Stimulated activated CD4-positive, alpha-beta T cell treated with anti-CD3 and anti-CD28 coated beads, TNF-alpha, amount 100 ng/mL, for 4 hours (primary cell): ENCODE measurements at places on chromosomes 12 and 14.

GRCh38 chr14:99779751-99780150 lies 13.5 kb upstream of the EML1 start:
- DNase-seq, result no peak

DNA sequence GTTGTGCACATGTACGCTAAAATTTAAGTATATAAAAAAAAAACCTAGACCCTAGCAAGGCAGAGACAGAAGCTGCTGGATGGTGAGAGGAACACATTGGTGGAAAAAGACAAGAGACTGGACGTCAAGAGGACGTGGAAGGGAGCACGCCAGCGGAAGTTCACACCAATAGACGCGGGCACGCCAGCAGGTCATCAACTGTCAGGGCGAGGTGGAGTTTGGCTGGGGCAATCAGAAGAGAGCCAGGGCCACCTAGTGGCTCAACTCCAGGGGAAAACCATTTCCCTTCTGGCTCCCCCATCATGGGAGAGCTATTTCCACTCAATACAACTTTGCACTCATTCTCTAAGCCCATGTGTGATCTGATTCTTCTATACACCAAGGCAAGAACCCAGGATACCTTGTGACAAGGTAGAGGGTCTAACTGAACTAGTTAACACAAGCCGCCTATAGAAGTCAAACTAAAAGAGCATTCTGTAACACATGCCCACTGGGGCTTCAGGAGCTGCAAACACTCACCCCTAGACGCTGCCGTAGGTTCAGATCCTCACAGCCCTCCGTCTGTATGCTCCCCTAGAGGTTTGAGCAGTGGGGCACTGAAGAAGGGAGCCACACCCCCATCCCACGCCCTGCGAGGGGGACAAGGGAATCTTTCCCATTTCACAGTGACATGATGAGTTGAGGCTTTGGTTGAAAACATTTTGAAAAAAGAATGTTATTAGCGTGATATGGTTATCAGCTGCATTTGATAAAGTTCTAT lies 702.7 kb downstream of the TMTC2 start:
- DNase-seq, result no peak

- peak; percentile 38 for DNase-seq
These were observed at the start of gene DGLUCY for GRCh38 chr14:91113829-91114078. DGLUCY (plus strand) TSS chr14:91114073; CDS start chr14:91160295, 46,222 bp downstream.

DNA sequence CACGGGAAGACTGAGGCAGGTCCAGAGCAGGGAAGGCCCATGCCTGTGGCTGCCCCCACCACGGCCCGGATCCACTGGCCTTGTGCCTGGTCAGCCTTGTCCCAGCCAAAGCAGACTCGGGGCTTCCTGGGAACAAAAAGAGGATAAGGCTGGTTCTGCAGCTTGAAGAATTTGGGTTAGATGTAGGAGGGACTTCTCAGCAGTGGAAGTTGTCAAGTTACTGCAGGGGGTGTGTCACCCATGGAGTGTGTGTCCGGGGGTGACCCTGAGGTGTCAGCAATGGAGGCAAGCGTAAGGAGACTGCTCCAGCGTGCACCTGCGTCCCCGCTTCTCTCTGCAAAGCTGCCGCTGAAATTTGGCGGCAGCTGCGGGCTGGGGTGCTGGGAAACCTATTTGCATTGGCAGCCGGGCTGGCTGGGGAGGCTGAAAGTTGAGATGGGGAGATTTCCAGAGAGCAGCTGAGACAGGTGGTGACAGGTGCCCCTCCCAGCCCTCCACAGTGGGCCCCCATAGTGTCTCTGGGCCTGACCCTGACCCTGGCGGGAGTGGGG lies 12.5 kb upstream of the TNFAIP2 start:
- no peak for DNase-seq

DNA sequence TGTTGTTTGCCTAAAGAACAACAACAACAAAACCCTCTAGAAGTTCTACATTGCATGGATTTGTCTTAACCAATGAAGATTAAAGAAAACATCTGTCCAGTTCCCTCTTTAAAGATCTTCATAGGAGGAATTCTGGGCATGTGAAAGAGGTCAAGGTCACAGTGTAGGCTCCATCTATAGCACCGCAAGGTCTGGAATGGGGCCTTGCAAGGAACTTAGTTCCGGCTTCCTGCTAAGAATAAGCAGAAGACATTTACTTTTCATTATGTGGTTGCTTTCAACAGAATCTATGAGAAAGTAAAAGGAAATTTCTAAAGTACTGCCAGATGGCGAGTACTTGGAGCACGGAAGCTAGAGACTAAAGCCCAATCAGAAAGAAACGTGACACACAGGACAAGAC lies 57.2 kb upstream of the GNPNAT1 start:
- no peak for DNase-seq

GRCh38 chr12:84807249-84807648 lies 105.3 kb downstream of the SLC6A15 start:
- no peak for DNase-seq

DNA sequence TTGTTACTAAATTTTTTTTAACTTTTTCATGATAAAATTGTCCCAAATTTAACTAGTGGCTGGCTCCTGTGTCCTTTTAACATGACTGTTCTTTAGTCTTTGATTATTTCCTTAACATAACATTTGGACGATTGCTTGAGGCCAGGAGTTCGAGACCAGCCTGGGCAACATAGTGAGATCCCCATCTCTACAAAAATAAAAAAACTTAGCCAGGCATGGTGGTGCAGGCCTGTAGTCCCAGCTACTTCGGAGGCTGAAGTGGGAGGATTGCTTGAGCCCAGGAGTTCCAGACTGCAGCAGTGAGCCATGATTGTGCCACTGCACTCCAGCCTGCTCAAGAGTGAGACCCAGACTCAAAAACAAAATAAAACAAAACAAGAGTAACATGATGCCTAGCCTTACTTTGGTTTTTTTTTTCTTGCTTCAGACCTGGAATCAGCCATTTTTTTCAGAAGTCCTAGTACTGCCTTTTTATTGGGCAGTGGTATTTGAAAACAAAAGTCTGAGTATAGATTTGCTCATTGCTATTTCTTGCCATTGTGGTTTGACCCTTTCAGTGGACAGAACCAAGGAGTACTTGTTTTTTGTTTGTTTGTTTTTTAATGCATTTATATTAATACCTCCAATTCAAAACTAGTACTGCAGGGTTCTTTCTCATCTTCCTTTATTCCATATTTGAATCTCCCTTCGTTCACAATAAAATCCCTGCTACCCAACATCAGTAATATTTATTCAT lies 4.8 kb downstream of the TOGARAM1 start:
- no peak for DNase-seq

DNA sequence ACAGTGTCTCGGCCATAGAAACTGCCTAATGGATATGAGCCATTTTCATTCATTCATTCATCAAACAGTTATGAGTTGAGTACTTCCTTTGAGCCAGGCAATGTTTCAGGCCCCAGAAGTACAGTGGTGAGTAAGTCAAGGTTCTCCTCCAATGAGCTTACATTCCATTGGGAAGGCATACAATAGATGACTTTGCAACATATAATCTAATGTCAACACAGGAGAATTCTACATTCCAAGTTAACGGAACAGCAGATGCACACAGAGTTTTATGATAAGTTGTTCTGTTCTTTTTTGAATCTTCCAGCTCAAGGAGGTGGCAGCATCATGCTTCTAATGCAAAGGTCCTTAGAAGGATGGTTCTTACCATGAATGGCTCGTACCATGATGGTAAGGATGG lies 3.2 kb upstream of the RFC5 start:
- DNase-seq, result no peak

DNA sequence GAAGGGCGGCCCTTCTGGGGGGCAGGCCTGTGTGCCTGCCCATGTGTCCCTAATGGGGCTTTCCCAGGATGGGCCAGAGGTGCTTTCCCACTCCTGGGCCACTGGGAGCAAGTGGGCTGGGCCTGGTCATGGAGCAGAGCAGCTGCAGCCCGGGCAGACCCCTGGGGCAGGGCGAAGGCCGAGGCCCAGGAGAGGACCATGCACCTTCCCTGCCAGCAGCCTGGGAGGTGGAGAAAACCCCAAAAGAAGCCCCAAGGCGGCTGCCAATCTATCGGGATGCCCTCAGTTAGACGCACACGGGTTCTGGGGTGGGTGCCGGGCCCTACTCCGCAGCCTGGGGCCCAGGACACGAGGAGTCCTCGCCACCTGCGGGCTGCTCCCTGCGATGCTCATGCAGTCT lies 16.1 kb upstream of the CRIP2 start:
- no peak for DNase-seq

DNA sequence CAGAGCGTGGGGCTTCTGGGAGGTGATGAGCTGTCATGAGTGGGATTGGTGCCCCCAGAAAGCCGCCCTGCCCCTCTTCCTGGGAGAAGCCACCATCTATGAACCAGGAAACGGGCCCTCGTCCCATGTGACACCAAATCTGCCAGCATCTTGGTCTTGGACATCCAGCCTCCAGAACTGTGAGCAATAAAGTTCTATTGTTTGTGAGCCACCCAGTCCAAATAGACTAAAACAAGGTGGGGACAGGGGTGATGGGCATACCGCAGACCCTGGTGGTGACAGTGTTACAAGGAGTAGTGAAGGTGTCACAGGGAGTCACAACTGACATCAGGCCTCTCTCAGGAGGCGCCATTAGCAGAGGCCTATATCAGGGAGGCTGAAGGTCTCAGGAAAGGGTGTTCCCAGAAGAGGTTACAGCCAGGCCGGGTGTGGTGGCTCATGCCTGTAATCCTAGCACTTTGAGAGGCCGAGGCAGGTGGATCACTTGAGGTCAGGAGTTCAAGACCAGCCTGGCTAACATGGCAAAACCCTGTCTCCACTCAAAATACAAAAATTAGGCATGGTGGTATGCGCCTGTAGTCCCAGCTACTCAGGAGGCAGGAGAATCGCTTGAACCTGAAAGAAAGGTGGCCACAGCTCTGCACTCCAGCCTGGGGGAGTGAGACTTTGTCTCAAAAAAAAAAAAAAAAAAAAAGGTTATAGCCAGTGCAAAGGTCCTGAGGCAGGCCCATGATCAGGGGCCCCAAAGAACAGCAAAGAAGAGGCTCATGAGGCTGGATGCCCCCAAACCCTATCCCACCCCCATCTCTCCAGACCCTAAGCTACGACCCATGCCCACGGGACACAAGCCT lies 53.0 kb downstream of the NCOR2 start:
- DNase-seq, result no peak

GRCh38 chr14:95525999-95526398 lies 8.9 kb upstream of the GLRX5 start:
- no peak for DNase-seq

DNA sequence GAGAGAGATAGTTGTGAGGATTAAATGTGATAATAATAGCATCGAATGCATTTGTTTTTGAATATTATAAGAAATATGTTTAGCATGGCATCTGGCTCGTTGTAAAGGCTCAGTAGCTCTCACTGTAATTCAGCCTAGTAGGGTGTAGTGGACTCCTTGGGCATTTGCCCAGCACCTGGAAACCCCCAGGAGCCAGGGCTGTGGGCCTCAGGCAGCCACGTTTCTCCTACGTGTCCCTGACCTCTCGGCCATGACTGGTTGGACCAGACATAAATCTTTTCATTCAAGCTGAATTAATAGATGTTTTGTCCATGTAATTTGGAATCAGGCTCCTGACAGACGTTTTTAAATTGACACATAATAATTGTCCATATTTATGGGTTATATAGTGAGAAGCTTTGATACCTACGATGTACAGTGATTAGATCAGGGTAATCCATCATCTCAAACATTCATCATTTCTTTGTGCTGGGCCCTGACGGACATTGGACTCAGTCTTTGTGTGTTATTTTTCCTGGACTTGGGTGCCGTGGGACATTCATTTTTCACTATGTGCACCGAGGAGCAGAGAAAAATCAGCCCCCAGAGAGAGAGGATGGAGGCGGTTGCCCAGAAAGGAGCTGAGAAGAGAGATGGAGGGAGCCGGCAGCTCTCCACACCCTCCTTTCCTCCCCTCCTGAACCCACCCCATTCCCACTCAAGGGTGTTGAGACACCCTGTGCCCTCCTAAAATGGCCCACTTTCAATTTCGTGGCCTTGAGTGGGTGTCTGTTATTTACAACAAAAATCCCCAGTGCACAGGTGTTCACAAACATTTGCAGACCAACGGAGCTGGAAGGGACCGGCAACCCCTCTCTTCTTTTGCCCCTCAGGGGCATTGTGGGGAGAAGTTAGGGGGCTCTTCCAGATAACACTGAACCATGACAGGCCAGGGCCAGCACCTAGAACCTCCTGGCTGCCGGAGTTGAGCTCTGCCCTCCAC lies 296.4 kb downstream of the DPF3 start:
- no peak for DNase-seq

- no peak for DNase-seq
These were observed 52.3 kb downstream of the SYNE3 start for GRCh38 chr14:95464103-95464502.

GRCh38 chr12:30047516-30048254 lies 263.9 kb upstream of the TMTC1 start:
- no peak for DNase-seq

GRCh38 chr14:22569106-22569736 lies 19.8 kb downstream of the DAD1 start:
- no peak for DNase-seq

DNA sequence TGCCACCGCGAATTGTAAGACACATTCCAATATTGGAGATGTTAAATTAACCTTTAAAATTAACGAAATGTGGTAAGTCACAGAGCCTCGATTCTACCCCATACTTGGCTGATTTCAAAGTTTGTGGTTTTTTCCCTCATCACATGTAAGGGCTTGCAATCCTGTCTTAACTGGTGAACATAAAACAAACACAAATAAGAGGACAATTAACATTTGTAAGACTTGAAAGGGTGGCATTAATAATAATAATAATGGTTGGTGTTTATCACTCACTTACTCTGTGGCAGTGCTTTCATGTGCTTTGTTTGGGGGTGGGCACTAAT lies 26.6 kb downstream of the PPFIBP1 start:
- no peak for DNase-seq

- no peak for DNase-seq
These were observed 139.4 kb upstream of the RMST start for GRCh38 chr12:97323154-97323553.

GRCh38 chr12:24931666-24932405 lies 17.1 kb downstream of the BCAT1 start:
- DNase-seq, result no peak

GRCh38 chr12:127579446-127579845 lies 687.5 kb upstream of the TMEM132C start:
- DNase-seq, result no peak

GRCh38 chr12:78457938-78458337 lies 406.6 kb upstream of the SYT1 start:
- DNase-seq, result no peak

DNA sequence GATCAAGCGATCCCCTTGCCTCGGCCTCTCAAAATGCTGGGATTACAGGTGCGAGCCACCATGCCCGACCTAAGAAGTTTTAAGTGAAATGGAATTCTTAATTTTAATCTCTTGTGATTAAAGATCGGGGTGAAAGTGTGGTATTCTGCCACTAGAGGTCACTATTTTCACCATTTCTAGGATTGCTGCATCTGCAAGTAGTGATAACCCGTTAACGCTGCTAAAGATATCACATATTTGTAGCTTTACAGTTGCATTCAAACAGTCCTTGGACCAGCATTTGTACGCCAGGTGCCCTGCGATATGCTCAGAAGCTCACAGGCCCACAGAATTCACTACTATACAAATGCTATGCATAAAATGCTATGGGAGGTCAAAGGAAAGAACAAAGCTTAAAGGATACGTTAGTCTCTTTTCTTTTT lies 19.3 kb downstream of the CCDC62 start:
- DNase-seq, result no peak

- no peak for DNase-seq
These were observed 34.6 kb downstream of the FMNL3 start for GRCh38 chr12:49672301-49673217.

- DNase-seq, result no peak
These were observed 188.5 kb upstream of the TMEM132C start for GRCh38 chr12:128078301-128078971.
